ENCODE measurements at places on chromosomes 16 and 17.
A peak's percentile ranks its signal among the peaks of the same experiment; 100 is the strongest.

DNA sequence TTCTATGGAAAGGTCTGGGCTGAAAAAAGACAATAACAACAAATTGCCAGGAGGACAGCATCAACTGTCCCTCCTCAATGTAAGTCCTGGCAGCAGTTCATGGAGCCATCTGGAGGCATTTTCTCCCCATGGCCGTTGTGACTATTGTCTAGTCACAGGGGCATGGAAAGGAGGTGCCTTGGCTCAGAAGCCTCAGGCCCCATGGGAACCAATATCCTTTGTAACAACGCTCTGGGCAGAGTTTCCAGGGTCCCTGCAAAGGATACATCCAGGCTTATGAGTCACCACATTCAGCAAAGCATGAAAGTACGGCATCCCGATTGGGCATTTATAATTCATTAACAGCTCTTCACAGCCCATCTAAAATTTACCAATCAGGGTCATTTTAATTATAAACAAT is 85.2 kb downstream of the GLG1 start:
- no peak for DNase-seq

DNA sequence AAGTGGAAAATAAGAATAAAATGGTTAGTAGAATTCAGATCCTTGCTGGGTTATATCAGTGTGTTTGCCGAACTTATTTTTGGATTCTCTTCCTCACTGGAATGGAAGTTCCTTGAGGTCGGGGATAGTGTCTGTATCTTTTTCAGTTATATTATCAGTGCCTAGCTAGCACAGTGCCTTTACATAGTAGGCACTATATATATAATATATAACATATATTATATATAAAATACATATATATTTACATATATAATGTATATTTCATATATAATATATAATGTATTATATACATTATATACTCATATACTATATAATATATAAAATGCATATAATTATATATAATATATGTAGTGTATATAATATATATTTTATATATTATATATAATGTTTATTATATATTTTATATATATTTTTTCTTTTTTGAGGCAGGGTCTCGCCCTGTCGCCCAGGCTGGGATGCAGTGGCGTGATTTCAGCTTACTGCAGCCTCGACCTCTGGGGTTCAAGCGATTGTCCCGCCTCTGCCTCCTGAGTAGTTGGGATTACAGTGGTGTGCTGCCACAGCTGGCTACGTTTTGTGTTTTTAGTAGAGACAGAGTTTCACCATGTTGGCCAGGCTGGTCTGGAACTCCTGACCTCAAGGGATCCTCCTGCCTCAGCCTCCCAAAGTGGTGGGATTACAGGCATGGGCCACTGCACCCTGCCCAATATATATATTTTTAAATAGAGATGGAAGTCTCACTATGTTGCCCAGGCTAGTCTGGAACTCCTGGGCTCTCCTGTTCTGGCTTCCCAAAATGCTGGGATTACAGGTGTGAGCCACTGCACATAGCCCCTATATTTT is 3.2 kb downstream of the NFATC3 start:
- no peak for DNase-seq

DNA sequence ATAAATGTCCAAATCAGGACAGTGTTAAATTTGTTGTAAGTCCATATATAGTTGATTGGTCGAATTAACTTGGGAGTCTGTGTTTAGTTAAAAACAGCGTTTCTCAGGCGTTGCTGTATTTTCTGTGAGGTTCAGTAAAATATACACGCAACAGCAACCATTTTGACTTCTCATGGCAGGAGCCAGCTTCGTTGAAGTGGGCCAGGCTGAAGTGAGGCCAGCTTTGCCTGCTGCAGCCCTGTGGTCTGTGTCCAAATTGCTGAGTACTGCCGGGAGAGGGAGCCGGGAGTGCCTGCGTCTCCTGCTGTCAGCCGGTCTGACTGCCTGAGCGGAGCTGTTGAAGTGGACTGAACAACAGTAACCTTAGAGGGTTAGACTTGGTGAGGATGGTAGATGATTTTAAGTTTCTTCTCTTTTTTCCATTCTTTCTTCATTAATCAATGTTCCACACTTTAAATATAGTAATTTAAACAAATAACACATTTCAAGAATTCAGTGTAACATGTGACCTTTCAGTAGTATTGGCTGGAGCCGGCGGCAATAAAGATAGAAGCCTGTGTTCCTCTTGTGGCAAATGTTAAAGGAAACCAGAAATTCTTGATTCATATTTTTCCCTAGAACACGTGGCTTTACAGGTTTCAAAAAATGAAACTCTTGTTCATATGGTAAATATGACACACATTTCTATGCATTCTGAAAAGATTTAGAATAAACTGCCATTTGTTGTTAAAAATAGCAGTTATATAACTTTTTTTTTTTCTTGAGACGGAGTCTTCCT is 37.0 kb upstream of the ZNF750 start:
- no peak for DNase-seq

GRCh38 chr17:57535249-57535966 is 209.7 kb downstream of the CCDC182 start:
- DNase-seq: no peak

DNA sequence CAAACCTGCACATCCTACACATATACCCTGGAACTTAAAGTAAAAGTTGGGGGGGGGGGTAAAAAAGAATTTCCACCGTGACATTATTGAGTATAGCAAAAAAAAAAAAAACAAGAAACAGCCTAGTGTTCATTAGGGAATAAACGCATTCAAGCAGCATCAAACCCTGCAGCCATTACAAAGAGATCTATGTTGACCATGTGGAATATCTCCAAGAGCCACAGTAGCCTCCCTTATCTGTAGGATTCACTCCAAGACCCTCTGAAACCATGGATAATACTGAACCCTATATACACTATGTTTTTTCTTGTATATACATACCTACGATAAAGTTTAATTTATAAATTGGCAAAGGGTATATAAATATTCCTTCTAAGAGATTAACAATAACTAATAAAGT is 5.6 kb upstream of the BIRC5 start:
- no peak for DNase-seq

- no peak for DNase-seq
Measured at GRCh38 chr17:68533887-68534694, 21.9 kb downstream of the PRKAR1A start.

- DNase-seq: no peak
Measured at GRCh38 chr17:79838522-79839274, 542 bp downstream of the CBX4 start.

GRCh38 chr17:2707721-2708584 is 3.6 kb downstream of the CLUH start:
- DNase-seq: no peak

GRCh38 chr17:36722121-36722902 is 120.9 kb downstream of the MRM1 start:
- peak; percentile 30 for DNase-seq

GRCh38 chr17:304461-304860 is 48.1 kb downstream of the RPH3AL start:
- no peak for DNase-seq

GRCh38 chr17:63698886-63699637 is 863 bp downstream of the LIMD2 start:
- DNase-seq: peak; percentile 79

GRCh38 chr17:18381953-18382245 is 4.3 kb downstream of the EVPLL start:
- no peak for DNase-seq

DNA sequence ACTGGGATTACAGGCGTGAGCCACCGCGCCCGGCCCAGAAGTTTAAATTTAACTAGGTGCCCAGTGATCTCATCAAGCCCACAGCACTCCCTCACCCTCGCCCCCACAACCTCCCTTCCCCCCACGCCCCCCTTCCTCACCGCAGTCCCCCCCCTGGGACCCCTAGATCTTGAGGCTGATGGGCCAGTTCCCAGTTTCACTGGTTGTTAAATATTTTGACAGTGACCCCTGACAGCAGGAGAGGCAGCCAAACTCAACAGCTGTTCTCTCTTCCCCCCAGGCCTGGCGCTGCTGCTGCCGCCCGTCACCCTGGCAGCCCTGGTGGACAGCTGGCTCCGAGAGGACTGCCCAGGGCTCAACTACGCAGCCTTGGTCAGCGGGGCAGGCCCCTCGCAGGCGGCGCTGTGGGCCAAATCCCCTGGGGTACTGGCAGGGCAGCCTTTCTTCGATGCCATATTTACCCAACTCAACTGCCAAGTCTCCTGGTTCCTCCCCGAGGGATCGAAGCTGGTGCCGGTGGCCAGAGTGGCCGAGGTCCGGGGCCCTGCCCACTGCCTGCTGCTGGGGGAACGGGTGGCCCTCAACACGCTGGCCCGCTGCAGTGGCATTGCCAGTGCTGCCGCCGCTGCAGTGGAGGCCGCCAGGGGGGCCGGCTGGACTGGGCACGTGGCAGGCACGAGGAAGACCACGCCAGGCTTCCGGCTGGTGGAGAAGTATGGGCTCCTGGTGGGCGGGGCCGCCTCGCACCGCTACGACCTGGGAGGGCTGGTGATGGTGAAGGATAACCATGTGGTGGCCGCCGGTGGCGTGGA is 15.6 kb downstream of the QPRT start:
- DNase-seq: no peak

DNA sequence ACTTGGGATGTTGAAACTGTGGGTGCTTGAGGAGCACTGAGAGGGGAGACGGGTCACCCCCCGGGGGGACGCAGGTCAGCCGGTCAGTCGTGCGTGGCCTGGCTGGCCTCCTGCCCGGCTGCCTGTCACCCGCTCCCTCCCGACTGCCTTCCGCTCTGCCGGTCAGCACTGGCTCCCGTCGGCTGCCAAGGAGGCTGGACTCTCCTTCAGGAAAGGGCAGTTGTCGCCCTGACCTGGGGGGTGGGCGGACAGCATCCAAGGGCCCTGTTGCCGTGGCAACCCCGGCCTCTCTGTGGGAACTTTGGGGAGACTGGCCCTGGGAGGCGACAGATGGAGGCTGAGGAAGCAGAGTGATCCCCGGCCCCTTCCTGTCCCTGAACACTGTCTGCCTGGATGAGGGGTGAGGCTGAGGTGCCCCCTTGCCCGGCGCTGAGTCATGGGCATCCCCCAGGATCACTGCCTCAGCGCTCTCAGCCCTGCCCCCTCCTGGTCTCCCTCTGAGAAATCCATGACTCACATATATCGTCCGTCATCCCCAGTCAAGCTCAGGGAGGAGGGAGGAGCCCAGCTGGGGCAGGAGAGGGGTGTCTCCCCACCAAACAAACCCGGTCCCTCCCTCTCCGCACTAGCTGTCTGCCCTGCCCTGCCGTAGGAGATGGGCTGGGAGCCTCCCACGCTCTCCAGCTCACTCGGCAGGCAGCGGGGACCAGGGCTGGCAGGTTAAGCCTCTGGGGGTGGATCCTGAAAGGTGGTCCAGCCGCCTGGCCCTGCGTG is at the start of gene ADGRG1:
Gene ADGRG1 (plus strand): TSS at position 623 of the 774 bp plus-strand sequence. CDS start 21,658 bp downstream, outside the sequence.
- DNase-seq: no peak

GRCh38 chr17:21382560-21383495 is 6.7 kb downstream of the KCNJ12 start:
- DNase-seq: no peak

DNA sequence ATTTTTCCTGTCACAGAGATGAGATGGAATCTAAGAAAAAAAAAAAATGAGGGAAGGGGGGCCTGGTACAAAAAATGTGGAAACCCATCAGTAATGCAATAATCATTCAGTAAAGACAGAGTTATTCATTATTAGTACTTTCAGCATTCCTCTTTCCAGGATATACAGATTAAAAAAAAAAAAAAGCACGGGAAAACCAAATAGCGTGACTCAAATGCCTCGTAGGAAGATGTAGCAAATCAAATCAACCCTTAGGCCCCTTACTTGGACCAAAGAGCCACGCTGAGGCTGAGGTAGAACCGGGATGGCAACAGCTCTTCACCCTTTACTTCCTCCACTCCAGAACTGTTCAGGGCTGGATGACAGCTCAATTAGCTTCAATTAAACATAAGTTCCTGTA is 52.5 kb downstream of the SMG6 start:
- DNase-seq: no peak

DNA sequence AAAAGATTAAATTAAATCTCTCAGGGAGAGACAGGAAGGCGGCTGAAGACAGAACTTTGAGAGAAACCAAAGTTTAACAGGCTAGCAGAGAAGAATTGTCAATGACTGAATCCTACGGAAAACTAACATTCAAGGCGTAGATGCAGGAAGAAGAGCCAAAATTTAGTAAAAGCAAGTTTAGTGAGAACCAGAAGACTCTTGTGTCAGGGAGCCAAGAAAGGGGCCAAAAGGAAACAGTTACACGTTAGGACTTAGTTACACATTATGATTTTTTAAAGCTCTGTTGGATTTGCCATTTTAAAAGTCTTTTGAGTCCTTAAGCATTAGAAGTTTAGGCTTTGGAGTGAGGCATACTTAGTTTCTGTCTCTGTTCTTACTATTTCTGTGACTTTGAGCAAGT is 164.6 kb downstream of the CHD9 start:
- no peak for DNase-seq

DNA sequence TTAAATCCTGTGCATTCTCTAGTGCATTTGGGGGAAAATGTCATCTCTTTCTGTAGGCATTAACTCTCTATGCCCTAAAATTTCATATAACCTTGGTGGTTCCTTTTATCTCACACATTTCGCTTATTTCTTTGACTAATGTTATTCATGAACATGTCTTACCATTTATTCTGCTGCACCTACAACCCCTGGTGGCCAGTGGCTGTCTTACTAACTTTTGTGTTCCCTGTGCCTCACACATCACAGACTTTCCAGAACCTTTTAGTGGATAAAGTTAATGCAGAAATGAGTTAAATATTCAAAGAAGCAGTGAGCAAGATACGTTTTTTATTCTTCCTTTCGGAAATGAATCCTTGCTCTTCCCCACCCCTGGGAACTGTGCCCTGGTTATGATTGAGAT is 111.9 kb downstream of the CDH13 start:
- DNase-seq: no peak

DNA sequence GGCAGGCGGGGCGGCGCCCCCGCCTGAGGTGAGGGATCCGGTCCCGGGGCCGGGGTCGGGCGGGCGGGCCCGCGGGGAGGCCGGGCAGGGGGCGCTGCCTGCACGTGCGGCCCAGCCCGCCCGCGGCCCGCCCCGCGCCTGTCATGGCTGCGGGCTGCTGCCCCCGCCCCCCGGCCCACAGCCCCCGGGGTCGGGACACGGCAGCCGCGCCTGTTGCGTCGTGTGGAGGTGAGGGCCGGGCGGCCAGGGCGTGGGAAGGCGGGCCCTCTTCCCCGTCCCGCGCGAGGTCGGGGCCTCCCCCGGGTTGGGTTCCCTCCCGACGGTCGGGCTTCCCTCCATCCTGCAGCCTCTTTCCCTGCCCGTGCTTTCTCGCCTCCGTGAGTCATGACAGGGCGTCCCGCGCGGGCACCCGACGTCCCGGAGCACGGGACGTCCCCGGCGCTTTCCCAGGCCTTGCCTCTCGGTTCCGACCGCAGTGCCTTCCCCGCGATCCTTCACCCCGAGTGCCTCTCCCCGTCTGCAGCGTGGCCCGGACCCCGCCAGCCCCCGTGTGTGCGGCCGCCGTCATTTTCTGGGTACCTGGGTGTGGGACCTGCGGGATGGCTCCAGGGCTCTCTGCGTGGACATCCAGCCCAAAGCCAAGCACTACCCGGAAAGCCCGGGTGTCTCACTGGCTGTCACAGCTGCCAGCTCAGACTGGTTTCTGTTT is 76.7 kb downstream of the CHD9 start:
- DNase-seq: peak; percentile 8

- no peak for DNase-seq
Measured at GRCh38 chr16:920051-920681, 50.6 kb downstream of the LMF1 start.
